Activated naive CD4-positive, alpha-beta T cell treated with anti-CD3 and anti-CD28 coated beads, Interleukin-2, amount 50 U/mL, for 72 hours (primary cell): ENCODE measurements at places on chromosomes 5 and 9. TPM values are rescaled to one million over a fixed set of nuclear protein-coding genes. Genes with fewer than 3 reads are reported as not detected.

GRCh38 chr5:25974451-25974850, 1063.9 kb downstream of the CDH9 start:
- DNase-seq = no peak

DNA sequence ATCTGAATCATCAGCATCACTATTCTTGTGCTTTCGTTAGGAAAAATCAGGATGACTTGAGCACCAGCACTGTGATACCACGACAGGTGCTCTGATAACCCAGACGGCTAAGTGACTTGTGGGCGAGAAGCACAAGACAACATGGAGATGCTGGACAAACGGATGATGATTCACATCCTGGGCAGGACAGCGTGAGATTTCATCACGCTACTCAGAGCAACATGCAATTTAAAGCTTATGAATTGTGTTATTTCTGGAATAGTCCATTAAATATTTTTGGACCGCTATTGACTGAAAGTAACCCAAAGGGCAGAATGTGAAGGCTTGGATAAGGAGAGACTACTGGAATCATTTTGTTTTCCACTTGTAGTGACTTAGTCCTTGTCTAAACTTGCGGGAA, 114.8 kb upstream of the DAPK1 start:
- no peak for DNase-seq

GRCh38 chr9:106620081-106620480, 242.9 kb upstream of the ZNF462 start:
- DNase-seq = no peak

The SELENOP gene
- total RNA-seq = not detected

The BARHL1 gene
- total RNA-seq = not detected

The PLCXD3 gene
- total RNA-seq = not detected
